ENCODE measurements at places on chromosomes 6 and 20. TPM values are rescaled to one million over a fixed set of nuclear protein-coding genes. Genes with fewer than 3 reads are reported as not detected.

GRCh38 chr6:116667623-116668022 lies 943 bp downstream of the ZUP1 start:
- DNase-seq: no peak

Gene SAPCD1
- 0.88 TPM for polyA plus RNA-seq

Gene PLCB1
- 16.4 TPM for polyA plus RNA-seq

Gene LGSN
- polyA plus RNA-seq: not detected

Measured in AG04450 (cell line).